ENCODE measurements at places on chromosomes 5 and 9.

- DNase-seq = no peak
Measured at GRCh38 chr5:141654298-141654697, 3.1 kb upstream of the FCHSD1 start.

DNA sequence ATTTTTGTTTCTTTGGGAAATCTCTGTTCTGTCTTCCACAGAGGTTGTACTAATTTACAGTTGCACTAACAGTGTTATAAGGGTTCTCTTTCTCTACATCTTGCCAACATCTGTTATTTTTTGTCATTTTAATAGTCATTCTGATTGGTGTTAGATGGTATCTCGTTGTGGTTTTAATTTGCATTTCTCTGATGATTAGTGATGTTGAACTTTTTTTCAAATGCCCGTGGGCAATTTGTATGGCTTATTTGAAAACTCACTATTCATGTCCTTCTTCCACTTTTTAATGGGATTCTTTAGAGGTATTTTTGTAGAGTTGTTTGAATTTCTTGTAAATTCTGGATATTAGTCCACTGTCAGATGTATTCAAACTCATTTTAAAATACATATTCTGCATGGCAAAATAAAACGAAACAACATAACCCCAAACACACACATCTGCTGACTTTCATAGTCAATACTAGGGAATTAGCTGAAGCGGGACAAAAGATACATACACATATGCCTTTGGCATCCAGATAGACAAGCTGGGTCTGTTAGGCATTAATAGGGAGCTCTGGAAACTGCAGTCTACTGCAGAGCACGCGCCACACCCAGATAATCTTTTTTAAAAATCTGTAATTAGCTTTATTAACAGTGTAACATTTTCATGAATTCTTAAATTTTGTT lies 5.8 kb upstream of the SPATA31C2 start:
- no peak for DNase-seq

- no peak for DNase-seq
Measured at GRCh38 chr9:72305707-72306106, 59.3 kb downstream of the ZFAND5 start.

DNA sequence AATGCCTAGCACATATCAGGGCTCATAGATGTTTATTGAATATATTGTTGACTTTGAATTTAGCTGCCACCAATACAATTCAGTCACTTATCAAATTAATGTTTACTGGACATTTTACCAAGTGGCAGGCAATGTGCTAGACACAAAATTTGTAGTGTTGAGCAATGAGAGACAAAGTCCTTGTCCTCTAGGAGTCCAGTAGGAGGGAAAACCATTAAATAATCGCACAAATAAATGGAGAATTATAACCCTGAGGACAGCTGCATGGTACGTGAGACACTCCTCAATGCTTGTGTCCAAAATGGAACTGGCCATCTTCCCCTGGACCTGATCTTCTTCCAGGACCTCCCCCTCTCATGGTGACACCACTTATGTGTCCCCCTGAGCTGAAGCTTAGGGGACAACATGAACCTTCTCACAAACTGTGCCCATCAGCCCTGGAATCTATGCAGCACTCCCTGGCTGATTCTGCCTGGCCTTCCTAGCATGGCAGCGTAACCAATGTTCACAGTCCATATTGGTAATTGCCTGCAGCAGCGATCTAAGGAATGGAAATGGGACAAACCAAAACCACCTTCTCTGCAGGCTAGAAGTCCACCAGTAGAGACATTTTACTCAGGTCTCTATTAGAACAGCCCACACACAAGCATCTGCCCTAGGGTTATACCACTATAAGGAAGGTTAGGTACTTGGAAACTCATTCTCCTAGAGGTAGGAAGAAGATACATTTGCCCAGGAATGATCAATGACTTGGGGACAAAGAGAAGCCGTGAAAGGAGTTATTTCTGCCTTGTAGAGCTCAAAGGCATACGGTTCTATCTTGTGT lies 75.5 kb downstream of the FGF1 start:
- DNase-seq = no peak

DNA sequence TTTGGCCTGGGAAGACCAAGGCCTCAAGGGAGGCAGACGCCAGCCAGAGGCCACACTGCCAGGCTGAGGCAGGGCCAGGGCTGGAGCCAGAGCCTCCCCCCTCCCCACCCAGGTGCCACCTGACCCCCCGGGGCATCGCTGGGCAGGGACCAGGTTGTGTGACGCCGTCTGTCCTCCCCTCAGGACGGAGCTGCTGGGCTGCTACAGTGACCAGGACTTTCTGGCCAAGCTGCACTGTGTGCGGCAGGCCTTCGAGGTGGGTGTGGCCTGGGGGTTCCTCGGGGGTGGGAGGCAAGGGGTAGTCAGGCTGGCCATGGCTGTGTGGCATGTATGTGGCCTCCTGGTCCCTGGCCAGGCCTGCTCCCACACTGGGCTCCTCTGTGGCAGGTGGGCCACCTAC lies 17.9 kb upstream of the DOLPP1 start:
- DNase-seq = no peak

DNA sequence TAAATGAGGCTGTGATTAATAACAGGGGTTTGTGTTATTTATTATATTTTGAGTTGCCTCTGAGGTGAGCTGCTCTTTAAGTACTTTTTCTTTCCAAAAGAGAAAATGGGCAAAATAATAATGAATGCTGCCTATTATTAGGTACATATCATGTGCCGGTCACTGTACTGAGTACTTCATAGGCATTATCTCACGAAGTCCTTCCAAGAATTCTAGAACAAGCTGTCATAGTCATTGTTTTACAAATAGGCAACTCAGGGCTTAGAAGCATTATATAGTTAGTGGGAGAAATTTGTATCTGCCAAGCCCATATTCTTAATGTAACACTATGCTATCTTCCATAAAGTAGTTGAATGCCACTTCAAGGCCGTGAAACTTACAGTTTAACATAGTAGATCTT lies 628.7 kb downstream of the CCDC171 start:
- DNase-seq = no peak

GRCh38 chr9:17723656-17724055 lies 144.8 kb downstream of the SH3GL2 start:
- no peak for DNase-seq

- DNase-seq = no peak
Measured at GRCh38 chr9:106333481-106333880, 529.5 kb upstream of the ZNF462 start.

DNA sequence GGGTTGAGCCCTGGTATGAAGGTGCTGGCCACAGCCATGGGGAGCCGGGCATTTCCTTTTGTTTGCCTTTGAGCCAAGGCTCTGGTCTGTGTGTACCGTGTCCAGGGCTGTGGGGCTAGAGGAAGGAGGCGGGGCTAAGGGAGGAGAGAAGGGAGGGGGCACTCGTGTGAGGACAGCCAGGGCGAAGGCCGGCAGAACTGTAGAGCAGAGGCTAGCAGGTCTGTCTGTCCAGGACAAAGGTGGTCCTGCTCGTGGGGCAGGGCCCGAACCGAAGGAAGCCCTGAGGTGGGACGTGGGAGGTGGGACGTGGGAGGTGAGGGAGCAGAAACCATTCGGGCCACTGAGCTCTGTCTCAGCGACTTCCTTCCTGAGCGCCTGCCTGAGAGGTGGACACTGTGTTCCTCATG lies 41.3 kb upstream of the TESK1 start:
- DNase-seq = no peak

- DNase-seq = no peak
Measured at GRCh38 chr5:141518618-141519015, 29.7 kb downstream of the PCDHGC5 start.

DNA sequence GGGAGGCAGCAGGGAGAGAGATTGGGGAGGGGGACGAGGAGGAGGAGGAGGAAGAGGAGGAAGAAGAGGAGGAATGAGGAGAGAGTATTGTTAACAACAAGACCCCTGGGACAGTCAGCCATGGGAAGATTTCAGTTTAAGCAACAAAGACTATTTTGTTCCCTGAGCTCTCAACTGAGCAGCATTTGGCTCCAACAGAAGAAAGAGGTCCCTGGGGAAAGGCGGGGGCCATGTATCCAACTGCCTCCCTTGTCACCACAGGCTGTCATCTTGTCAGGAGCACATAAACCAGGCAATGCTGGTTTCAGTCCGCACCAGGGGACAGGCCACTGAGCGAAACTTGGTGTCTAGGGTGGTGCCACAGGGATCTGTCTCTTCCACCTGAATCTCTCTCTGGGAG lies 316.1 kb downstream of the TLE1 start:
- DNase-seq = no peak

- DNase-seq = no peak
Measured at GRCh38 chr5:31107091-31107518, 86.4 kb upstream of the CDH6 start.

GRCh38 chr5:178432421-178433272 lies 157.5 kb downstream of the COL23A1 start:
- DNase-seq = peak; percentile 26

DNA sequence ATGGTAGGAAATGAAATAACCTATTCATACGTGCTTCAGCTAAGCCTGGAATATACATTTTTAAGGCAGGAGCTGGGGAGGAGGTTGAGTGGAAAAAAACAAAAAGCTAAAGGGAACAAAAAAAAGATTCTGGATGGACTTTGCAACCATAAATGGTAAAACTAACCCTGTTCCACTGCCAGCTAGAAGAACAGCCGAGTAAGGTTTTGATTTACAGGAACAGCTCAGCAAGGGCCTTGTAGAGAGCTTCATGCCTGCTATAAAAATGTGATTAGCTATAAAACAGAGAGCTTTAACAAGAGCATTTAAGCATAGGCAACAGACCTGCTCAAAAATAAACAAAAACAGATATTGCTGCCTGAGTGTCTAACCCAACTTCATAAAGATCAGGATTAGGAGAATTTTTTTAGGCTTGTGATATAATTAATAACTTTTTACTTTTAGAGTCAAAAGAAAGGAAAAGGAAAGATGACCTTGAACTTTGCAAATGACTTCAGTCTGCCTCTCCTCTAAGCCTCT lies 194.8 kb downstream of the FBXL7 start:
- no peak for DNase-seq

- DNase-seq = no peak
Measured at GRCh38 chr5:6759401-6759800, 46.2 kb downstream of the TENT4A start.

DNA sequence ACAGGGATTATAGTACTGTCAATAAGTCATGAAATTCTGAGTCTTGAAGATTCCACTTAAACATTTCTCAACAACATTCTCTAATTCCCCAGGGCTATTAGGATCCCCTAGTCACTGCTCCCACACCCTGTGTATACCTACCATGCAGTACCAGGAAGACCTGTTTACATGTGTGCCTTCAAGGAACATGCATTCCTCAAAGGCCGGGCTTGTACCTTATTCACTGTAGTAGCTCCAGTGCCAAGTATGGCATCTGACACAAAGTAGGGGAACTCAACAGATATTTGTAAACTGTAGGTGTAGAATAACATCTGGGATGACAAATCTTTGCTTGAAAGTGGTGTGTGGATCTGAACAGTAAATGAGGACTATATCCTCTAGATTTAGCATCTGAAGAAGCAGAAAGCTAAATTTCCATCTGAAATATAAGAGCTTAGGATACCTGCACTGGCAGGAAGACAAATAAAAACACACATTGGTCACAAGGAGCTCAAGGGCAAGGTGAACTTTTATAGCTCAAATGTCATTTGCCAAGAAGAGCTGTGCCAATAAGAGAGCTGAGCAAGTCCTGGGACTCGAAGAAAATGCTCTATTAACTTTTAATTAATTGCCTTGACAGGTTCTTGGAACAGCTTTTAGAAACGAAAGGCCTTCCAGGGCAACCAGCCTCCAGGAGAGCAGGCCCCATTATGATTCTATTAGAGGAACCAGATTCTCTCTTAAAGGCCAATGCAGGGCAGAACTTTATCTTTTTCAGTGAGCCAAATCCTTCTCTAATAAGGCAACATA lies 52.3 kb upstream of the MYOT start:
- DNase-seq = no peak

DNA sequence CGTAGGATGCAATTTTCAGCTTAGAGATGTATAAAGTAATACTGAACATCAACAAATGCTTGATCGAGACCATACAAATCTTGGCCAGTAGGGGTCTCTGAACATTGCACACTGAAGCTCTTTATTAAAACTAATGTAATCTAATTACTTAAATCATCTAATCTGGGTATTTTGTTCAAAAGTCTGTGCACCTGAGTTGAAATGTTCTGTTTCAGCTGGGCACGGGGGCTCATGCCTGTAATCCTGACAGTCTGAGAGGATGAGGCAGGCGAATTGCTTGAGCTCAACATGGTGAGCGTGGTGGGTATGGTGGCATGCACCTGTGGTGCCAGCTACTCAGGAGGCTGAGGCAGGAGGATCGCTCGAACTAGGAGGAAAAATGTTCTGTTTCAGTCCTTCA lies 41.0 kb downstream of the ESM1 start:
- peak; percentile 65 for DNase-seq

DNA sequence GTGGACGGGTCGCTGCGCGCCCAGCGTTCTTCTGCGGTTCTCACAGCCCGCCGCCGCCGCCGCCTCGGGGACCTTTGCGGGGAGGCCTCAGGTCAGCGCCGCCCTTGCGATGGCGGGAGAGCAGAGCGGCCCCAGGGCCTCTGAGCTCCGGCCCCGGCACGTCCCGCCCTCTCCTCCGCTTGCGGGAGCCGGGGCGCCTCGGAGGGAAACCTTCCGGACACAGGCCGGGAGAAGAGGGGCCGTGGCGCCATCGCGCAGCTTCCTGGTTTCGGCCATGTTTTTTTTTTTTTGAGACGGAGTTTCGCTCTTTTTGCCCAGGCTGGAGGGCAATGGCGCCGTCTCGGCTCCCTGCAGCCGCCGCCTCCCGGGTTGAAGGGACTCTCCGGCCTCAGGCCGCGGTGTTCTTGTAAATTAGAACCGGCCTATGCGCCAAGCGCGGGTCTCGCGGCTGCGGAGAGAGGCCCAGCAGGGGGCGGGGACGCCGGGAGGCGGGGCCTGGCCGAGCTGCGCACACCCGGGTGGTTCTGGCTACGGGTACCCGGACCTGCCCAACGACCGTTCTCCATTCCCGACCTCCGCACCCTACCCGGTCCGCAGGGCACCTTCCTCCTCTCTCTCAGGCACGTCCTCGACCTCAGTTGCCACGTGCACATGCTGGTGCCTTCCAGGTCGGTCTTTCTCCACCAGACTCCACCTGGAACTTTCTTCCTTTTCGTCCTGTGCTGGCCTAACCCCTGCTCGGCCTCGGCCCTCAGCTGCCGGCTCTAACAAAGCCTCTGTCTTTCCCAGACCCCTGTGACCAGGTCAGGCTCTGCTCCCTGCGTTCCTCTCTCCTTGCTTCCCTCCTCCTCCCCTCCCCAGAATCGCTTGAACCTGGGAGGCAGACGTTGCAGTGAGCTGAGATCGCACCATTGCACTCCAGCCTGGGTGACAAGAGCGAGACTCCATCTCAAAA lies 28.8 kb upstream of the MGAT1 start:
- DNase-seq = peak; percentile 84

Measured in activated CD8-positive, alpha-beta memory T cell treated with anti-CD3 and anti-CD28 coated beads, Interleukin-2, amount 10 ng/mL, durations not matched to agents 7 days and 5 days (primary cell).